ENCODE measurements at places on chromosomes 1 and 21.

GRCh38 chr21:30615199-30615598 is 1.0 kb upstream of the KRTAP20-1 start:
- no peak for DNase-seq

- no peak for DNase-seq
Observed at GRCh38 chr1:209302779-209303568, 280.5 kb upstream of the CAMK1G start.

GRCh38 chr1:218165701-218166114 is 119.4 kb upstream of the RRP15 start:
- no peak for DNase-seq

GRCh38 chr1:37477198-37477931 is 3.0 kb downstream of the ZC3H12A start:
- DNase-seq = no peak

- DNase-seq = no peak
Observed at GRCh38 chr1:33609739-33610138, 137.3 kb downstream of the ZSCAN20 start.

- no peak for DNase-seq
Observed at GRCh38 chr1:118960026-118960561, 28.0 kb downstream of the TBX15 start.

- no peak for DNase-seq
Observed at GRCh38 chr1:218896202-218896601, 277.5 kb upstream of the LYPLAL1 start.

- DNase-seq = no peak
Observed at GRCh38 chr1:212353181-212353580, 61.5 kb downstream of the PACC1 start.

DNA sequence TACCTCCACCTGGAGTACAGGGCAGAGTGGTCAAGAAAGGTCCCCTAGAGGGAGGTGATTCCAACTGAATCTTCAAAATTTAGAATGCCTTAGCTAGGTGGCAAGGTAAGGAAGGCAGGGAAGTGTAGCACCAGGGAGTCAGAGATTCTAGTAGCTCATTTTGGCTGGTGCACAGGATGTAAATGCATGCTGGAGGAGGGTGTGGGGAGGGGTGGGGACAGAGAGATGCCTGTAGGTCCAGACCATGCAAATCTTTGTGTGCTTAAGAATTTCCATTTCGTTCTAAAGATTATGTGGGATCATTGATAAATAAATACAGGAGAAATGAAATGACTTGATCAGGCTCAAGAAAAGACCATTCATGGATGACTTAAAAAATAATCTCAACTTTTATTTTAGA is 11.0 kb upstream of the CACHD1 start:
- no peak for DNase-seq

DNA sequence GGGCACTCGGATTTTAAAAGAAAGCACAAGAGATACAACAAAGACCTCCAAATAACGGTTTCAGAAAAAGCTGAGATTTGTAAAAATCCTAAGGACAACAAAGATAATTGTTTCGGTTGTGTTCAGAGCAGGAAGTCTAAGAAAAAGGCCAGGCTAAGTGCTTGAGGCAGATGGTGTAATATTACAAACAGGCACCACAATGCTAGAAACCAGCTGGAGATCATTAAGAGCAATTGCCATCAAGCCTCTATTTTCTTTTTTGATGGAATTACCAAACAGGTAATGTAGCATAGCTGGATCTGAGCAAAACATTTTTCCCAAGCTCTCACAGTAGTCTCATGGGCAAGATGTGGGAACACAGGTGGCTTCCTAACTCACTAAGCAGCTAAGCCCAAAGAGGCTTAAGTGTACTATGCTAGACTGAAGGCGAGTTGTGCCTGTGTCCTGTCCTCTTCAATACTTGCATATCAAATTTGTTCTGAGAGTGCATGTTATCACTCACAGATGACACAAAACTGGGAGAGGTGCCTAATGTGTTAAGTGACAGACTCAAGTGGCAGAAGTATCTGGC is 161.6 kb downstream of the GLUL start:
- no peak for DNase-seq

GRCh38 chr1:39266269-39266668 is 61.8 kb downstream of the MACF1 start:
- no peak for DNase-seq

DNA sequence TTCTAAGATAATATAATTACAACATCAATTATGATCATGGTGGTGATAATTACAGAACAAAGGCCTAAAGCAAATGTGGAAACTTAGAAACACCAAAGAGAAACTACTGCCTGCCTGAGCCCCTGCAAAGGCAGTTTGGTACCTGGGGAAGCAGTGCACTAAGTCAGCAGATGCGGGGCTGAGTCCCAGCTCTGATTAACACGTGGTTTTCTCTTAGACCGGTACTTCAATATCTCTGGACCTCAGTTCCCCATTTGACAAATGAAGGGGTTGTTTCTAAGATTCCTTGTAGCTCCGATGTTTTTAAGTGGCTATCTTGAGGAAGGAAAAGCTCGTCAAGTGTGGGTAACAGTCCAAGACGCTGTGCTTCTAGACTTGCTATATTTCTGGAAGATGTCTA is 16.7 kb upstream of the PLEKHA6 start:
- DNase-seq = no peak

- DNase-seq = no peak
Observed at GRCh38 chr1:157785248-157785647, 8.3 kb upstream of the FCRL2 start.

GRCh38 chr1:119226913-119227312 is 86.5 kb upstream of the WARS2 start:
- DNase-seq = no peak

DNA sequence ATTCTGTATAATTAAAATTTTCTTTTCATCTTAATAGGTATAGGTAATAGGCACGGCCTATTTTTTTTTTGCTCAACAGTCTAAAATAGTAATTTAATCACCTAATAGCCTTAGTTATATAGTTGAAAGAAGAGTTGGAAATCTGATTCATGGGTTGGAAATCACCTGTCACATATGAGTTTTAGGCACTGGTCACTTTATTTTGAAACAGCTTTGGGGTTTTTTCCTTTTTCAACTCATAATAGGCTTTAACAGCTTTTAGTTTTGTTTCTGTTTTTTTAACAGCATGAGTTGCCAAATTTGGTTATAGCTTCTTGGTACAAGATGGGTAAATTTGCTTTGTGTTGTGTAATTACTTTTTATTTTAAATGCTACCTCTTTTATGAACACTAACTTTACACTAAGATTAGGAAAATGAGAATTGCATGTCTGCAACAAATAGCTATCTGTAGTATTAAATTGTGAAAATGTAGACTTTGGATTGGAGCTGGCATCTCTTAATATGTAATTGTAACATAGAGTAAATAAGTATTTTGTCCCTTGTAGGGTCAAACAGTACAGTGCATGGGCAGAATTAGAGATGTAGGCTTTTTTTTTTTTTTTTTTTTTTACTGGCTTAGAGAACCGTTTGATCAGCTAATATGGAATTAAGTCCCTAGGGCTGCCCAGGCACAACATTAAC is 109.8 kb downstream of the OSBPL9 start:
- no peak for DNase-seq

DNA sequence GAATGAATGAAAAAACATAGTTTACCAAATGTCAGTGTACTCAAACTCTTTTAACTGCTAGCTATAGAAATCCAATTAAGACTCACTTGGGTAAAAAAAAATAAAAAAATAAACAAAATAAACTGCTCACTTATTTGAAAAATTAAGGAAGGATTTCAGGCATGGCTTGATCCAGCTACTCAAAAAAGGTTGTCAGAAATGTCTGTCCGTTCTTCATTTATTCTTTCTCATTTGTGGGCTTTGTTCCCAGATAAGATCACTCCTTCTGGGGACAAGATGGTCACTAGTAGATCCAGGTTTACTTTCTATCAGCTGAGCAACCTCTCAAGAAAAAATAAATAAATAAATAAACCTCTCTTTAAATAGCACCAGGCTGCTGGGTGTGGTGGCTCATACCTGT is 26.1 kb upstream of the PAXBP1 start:
- no peak for DNase-seq

DNA sequence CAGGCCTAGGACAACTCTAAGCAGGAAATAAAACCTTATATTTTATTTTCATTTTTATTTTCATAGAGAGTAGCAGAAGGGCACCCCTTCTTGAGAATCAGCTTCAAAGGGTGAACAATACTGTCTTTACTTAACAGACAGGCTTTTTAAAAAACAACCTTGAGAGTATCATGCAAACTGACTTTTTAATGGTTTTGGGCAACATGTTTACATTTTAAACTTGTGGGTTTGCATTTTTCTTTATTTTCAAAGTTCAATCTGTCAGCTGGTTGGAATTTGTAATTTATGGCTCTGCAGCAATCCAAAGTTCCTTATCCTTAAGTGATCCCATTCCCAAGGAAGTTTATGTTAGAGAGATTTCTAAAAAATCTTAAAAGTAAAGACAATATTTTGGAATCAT is 392.3 kb upstream of the ADAMTS5 start:
- DNase-seq = no peak

- no peak for DNase-seq
Observed at GRCh38 chr1:21267191-21268077, 22.8 kb downstream of the ECE1 start.

GRCh38 chr1:218591966-218592365 is 246.8 kb downstream of the TGFB2 start:
- DNase-seq = no peak

DNA sequence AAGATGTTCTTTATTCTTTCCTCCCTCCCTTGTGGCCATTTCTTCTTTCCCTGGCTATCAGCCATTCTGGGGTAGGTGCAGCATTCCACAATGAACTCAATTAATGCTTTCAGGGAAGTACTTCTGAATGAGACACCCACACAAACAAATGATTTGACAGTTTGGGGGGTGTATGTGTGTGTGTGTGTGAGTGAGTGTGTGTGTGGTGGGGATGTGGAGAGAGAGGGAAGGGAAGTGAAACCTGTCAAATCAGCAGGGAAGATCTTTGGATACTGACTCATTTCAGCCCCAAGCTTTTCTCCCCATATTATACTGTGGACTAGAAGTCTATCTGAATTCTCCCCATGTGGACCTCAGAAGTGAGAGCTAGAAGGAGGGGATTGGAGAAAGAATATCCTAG is 154.9 kb upstream of the CD34 start:
- DNase-seq = no peak

- no peak for DNase-seq
Observed at GRCh38 chr1:40738831-40739230, 44.8 kb upstream of the KCNQ4 start.

DNA sequence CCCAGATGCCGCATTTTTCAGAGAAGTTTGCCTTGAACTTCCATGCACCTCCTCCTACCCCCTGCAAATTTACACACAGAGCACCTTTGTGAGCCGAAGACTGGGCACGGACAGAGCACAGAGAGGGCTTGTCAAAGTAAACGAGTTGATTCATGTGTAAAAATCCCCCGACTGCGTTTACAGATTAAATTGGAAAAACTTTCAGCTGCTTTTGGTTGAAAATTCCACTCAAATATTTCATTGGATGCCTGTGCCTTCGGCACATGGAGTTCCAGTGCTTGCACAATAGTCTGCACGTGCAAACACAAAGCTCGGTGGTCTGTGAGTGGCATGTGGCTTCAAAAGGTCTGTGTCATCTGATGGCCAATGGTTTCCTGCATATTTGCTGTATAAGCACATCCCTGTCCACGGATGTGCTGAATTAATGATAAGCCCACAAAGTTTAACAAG is 177.5 kb downstream of the SETD4 start:
- no peak for DNase-seq

DNA sequence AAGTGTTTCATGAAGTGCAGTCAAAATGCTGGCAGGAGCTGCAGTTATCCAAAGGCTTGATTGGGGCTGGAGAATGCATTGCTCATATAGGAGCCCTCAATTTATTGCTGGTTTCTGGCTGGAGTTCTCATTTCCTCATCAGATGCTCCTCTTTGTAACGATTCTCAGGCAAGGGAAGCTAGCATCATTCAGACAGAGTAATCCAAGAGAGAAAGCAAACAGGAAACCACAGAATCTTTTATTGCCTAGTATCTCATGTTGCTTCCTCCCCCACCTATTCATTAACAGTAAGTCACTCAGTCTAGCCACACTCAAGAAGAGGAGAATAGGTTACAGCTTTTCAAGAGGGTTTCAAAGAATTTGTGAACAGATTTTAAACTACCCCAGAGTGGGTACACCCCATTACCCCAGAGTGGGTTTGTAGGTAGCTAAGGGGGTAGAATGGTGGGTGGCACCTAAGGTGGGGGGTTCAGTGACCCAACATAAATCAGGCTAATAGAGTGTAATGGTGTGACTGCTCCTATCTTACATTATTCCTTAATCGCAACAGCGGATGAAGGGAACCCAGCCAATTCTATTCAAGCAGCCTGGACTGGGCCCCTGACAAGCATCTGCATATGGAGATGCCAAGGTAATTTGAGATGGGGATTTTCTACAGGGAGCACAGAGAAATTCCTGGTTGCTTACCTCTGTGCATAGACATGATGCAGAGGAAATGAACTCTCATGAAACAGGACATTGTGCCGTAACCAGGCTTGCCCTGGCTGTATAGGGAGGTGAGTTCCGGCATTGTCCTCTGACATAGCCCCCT is 67.1 kb downstream of the KCNJ15 start:
- no peak for DNase-seq

DNA sequence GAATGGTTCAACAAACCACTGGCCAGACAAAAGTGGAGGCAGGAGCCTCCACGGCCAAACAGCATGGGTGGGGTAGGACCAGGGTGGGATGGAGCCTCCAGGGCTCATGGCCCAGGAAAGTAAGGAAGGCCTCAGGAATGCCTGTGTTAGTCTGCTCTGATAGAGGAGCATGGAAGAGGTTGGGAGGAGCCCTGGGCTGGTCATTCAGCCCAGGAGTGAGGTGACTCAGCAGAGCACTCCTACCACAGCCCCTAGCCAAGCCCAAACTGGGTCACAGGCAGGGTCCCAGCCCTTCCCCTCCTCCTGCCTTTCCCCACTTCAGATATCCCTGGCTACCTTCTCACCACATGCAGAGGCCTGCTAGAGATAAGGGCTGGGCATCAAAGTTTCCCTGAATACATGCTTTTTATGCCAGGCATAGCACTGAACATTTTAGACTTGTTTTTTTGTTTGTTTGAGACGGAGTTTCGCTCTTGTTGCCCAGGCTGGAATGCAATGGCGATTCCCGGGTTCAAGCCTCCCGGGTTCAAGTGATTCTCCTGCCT is 3.1 kb upstream of the SHISA4 start:
- DNase-seq = no peak
